ENCODE measurements at places on chromosomes 1 and 21. TPM values are rescaled to one million over a fixed set of nuclear protein-coding genes. Genes with fewer than 3 reads are reported as not detected.

Gene CRB1
- not detected for polyA plus RNA-seq

Gene PHGDH
- polyA plus RNA-seq = 144 TPM

Gene CYP4B1
- 0.92 TPM for polyA plus RNA-seq

Gene TMEM51
- polyA plus RNA-seq = 23.4 TPM

Gene ERG
- 2.5 TPM for polyA plus RNA-seq

Gene TTC24
- polyA plus RNA-seq = not detected

Gene TCP10L
- polyA plus RNA-seq = 0.91 TPM

Gene FAM151A
- 13.5 TPM for polyA plus RNA-seq

Gene BEST4
- 2.2 TPM for polyA plus RNA-seq

Gene PDC
- polyA plus RNA-seq = 0.13 TPM

Gene PPIAL4G
- 0.10 TPM for polyA plus RNA-seq

Gene TXNIP
- polyA plus RNA-seq = 75.3 TPM

Gene F13B
- polyA plus RNA-seq = 5.5 TPM

Gene UTS2
- 0.29 TPM for polyA plus RNA-seq

Gene RALGPS2
- polyA plus RNA-seq = 9.3 TPM

Gene RIPK4
- 28.1 TPM for polyA plus RNA-seq

Gene SLC25A34
- 0.77 TPM for polyA plus RNA-seq

Gene USH2A
- polyA plus RNA-seq = not detected

Gene ARID1A
- 26.6 TPM for polyA plus RNA-seq

Gene HSD3B2
- 2.2 TPM for polyA plus RNA-seq

Gene SYF2
- polyA plus RNA-seq = 49.2 TPM

Data from hepatocyte (in vitro differentiated cells).